Daoy (cell line): ENCODE measurements at places on chromosomes 3 and 15. TPM values are rescaled to one million over a fixed set of nuclear protein-coding genes. Genes with fewer than 3 reads are reported as not detected.

Gene RTP3
- not detected in 2 replicates for total RNA-seq

Gene GOLGA8T
- total RNA-seq: 1.5 TPM in 1 of 2 replicates, not detected in the other

Gene SERINC4
- 0.11 TPM in 1 of 2 replicates, not detected in the other for total RNA-seq

Gene COL8A1
- 4.7 and 5.2 TPM in 2 replicates for total RNA-seq

Gene HTR3E
- total RNA-seq: not detected in 2 replicates

Gene DUOX2
- total RNA-seq: 0.40 and 1.2 TPM in 2 replicates

Gene PDIA5
- total RNA-seq: 17.6 and 21.6 TPM in 2 replicates

Gene CKMT1B
- 3.4 and 6.5 TPM in 2 replicates for total RNA-seq

Gene FBXO40
- total RNA-seq: not detected in 2 replicates
